ENCODE measurements at places on chromosomes 6 and 20. TPM values are rescaled to one million over a fixed set of nuclear protein-coding genes. Genes with fewer than 3 reads are reported as not detected.
A peak's percentile ranks its signal among the peaks of the same experiment; 100 is the strongest.

DNA sequence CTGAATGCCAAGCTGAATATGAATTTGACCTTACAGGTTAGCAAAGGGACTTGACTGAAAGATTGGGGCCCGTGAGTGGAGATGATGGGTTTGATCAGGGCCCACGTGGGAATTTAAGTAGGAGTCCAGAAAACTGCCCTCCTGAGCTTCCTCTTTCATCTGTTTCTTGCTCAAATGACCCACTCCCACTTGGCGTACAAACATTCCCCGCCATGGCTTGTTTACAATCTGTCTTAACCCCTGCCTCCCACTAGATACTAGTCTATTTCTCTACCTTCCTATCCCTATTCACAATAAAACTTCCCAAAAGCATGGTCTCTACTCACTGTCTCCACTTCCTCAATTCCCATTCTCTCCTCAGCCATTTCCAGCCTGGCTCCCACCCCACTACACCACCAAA lies 9.4 kb downstream of the MMP9 start:
- no peak for DNase-seq

IL20RA gene
- total RNA-seq: 12.7 TPM

DNA sequence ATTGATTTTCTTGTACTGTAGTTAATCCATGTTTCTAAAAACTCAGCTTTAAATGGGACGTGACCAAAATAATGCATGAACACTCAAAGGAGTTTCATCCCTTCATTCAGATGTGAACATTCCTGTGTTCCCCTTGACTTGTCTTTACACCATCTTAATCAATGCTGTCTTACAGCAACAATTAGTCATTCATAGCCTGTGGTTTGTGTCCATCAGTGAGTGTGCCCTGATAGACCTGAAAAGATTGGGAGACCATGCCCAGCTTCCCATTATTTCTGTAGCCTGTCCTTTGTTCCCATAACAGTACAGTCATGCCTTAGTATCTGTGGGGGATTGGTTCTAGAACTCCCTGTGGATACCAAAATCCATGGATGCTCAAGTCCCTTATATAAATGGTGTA lies 23.9 kb downstream of the NT5E start:
- no peak for DNase-seq

GRCh38 chr6:126716032-126716431 lies 376.1 kb downstream of the CENPW start:
- no peak for DNase-seq

KCNS1 gene
- not detected for total RNA-seq

DNA sequence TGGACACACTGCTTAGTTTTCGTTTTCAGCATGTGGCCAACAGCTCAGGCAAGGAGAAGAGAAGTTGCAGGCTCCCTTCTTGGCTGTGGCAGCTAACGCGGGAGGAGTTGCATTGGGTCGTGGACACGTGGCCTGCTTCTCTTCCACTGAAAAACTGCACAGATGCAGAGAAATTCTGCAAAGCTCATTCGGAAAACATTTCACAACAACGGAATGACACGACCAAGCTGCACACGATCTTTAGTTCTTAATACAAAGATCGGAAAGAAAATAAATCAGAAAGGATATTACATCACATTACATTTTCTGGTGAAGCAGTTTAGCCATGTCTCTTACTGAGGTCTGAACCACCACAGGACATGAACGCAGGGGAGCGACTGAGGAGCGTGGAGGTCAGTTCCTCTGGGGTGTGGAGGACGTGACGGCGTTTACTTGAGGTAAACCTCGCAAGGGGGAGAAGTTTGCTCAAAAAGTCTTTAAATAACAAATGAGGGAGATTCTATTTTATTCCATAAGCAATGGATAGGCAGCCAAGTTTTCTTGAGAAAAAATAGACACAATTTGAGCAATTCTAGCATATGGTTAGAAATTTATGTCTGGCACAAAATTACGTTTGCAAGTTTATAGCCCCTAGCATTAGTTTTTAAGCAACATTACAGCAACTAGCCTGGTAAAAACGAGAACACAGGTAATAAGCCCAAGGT lies 178.3 kb downstream of the THBS2 start:
- DNase-seq: peak; percentile 59

IL17A gene
- not detected for total RNA-seq
